ENCODE measurements at places on chromosomes 1 and 21.
A peak's percentile ranks its signal among the peaks of the same experiment; 100 is the strongest.

- DNase-seq: no peak
These were observed 32.9 kb downstream of the C21orf91 start for GRCh38 chr21:17786071-17786850.

DNA sequence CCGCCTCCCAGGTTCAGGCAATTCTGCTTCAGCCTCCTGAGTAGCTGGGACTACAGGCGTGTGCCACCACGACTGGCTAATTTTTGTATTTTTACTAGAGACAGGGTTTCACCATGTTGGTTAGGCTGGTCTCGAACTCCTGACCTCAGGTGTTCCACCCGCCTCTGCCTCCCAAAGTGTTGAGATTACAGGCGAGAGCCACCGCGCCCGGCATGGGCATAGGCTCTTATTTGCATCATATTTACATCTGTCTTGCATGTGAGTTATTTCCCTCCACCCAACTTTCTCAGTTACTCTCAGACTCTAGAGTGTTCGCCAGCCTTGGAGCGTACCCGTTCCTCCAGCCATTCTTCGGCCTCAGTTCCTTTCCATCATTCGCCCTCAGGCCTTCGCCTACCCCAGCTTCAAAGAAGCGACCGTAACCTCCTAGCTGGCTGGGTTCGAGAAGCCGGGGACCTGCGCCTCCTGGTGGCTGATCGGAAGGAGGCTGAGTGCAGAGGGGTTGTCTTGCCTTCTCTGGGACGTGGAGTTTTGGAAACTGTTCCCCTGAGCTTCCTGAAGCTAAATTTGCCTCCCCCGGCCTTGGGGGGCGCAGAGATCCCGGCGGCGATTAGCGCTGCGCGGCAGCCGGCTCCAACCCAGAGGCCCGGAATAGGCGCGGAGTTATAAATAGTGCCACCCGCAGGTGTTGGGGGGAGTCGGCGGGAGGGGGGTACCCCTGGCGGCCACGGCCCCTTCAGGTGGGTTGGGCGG, 3.6 kb upstream of the ZBTB7B start:
- peak; percentile 75 for DNase-seq

GRCh38 chr1:25028907-25029599, 99.0 kb upstream of the RUNX3 start:
- peak; percentile 44 for DNase-seq

- no peak for DNase-seq
These were observed 4.5 kb downstream of the AIM2 start for GRCh38 chr1:159071970-159072582.

DNA sequence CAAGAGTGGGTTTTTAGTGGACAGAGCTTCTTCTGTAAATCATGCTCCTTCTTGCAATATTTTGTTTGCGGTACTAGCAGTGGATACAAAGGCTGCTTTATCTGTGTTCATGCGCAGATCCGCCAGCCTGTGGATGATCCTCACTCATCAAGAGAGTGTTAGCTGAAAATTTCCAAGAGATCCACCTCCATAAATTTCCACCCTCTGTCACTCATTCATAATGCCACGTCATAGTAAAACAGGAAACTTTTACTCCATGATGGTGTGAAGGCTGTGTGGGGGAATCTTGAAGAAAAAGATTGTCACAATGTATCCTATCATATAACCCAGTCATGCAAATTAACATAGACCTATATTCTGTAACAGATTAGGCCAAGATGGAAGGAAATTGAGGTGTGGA, 4.4 kb upstream of the MAPKAPK2 start:
- DNase-seq: no peak

GRCh38 chr1:6358757-6359201, 34.8 kb downstream of the ACOT7 start:
- peak; percentile 45 for DNase-seq

DNA sequence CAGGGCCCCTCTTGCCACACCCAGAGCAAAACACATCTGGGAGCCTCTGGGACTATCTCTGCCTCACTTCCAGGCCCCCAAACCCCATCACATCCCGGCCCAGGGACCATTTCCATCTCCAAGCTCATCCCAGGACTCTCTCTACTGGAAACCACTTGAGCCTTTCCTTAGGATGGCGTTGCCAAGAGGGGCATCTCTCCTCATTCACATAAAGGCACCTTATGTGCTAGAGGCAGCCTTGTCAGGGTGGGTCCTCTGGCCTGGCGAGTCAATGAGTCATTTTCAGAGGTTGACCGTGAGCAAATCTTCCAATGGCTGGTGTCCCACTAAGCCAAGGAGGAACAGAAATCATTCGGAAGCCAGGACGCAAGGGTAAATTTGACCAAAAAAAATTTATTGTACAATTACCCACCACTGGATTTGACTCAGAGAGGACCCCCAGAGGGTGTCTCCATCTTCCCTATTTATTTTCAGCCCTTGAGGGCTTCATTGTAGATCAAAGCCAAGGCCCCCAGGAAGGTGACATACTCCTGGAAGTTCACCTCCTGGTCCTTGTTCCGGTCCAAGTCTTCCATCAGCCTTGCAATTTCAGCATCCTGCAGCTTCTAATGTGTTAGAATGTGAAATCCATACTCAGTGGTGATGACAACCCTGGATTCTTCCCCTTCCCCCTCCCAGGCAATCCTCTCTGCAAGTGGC, 1.4 kb downstream of the S100A6 start:
- no peak for DNase-seq

- no peak for DNase-seq
These were observed 1.9 kb downstream of the PODN start for GRCh38 chr1:53063744-53064515.

GRCh38 chr1:9399510-9400424, 107.1 kb downstream of the SPSB1 start:
- DNase-seq: no peak

DNA sequence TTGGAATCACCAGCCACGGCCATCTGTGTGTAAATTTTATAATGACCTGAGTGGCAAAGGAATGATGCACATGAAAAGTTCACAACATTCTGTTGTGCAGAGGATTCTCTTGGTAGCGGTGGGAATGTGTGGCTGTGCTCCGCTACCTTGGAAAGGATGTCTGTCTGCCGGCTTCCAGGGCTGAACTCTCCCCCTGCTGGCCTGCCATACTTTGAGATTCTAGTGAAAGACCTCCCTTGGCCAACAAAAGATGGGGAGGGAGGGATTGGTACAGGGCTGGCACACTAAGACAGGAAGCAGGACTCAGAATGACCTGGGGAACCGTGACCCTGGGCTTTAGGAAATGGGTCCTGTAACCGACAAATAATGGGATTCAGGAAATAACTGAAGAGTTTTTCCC, 194.5 kb upstream of the PLD5 start:
- DNase-seq: no peak

- DNase-seq: no peak
These were observed 344.7 kb upstream of the PTBP2 start for GRCh38 chr1:96376846-96377245.

- peak; percentile 30 for DNase-seq
These were observed 7.1 kb downstream of the GPR157 start for GRCh38 chr1:9121496-9122409.
